ENCODE measurements at places on chromosomes 11 and 22.
A peak's percentile ranks its signal among the peaks of the same experiment; 100 is the strongest.

GRCh38 chr22:49903322-49904039, 14.8 kb downstream of the ALG12 start:
- DNase-seq, result no peak

GRCh38 chr11:11805228-11805627, 36.5 kb upstream of the USP47 start:
- DNase-seq, result no peak

DNA sequence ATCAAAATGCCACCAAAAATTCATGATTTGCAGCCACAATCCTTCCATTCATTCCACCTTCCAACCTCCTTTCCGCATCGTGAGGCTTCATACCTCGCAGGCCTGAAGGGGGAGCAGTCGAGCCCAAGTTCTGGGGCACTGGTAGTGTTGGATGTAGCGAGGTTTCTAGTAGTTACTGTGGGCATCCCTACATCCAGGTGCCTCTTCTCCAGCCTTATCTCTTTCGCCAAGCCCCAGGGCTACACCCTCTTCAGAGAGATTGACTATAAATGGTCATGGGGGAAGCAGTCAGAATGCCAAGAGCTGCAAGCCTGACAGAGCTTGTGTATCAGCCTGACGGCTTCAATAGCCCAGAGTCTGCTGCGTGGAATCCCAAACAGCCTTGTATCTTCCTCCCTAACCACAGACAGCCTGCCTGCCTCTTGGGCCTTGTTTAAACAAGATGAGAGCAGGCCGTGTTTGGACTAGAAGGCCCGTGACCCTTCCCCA, 28.9 kb downstream of the CLMP start:
- DNase-seq, result no peak

DNA sequence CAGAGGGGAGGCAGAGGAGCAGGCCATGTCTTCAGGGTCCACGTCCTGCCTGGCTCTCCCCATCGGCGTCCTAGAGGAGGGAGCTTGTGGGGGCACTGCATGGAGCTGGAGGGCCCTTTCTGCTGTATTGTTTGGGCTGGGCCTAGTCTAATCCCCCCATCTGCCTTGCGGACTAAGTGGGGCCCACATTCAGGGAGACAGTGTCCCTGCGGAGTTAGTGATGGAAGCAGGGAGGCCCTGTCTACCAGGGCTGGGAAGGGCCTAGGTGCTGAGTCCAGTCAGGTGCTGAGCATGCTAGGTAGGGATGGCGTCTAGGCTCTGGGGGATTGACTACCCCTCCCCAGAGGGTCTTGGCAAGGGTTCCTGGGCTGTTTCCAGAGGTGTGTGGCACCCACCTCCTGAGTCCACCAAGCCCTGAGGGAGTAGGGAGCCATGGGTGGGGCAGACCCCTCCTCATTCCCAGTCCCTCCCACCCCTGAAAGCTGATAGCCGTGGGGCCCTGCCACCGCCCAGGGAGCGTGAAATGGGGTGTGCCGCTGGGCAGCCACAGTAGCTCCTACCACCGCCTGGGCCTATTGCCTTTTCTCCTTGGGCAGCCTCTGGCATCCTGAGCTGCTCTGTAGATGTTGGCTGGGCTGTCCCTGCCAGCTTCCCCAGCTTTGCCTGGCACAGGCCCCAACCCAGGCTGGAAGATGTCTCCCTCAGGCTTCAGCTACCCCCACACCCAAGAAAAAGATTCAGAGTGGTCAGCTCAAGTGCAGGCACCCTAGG, 1.9 kb upstream of the POLD4 start:
- no peak for DNase-seq

- DNase-seq, result no peak
Measured at GRCh38 chr11:46049325-46049897, 71.8 kb downstream of the PHF21A start.

DNA sequence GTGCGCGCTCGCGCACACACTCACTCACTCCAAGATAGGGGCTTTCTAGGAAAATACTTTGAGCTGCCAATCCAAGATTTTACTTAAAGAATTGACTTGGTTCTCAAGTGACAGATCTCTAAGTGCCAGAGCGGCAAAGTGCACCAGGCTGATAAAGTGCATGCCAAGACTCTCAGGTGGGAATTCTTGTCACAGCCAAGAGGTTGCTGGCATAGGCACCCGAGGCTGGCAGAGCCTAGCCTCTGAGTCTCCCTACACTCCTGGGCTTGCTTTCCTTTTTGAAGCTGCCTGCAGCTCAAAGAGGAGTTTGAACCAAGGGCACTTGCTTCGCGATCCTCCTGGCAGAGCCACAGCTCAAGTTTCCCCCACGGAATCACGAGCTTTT, 2.5 kb upstream of the ADM start:
- DNase-seq, result no peak

DNA sequence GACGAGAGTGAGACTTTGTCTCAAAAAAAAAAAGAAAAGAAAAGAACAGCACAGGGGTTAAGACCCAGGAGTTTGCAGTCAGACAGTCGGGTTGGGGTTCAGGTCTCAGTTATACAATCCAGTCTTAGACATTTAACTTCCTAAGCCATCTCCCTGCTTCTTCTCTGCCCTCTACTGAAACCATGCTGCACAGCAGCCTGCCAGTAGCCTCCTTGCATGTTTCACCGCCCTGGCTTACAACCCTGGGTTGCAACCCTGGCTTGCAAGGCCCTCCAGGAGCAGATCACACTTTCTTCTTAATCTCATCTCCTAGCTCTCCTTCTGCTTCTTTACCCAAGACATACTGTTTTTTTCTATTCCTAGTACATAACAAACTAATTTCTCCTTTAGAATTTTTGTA, 5.9 kb upstream of the B3GAT3 start:
- DNase-seq, result no peak

DNA sequence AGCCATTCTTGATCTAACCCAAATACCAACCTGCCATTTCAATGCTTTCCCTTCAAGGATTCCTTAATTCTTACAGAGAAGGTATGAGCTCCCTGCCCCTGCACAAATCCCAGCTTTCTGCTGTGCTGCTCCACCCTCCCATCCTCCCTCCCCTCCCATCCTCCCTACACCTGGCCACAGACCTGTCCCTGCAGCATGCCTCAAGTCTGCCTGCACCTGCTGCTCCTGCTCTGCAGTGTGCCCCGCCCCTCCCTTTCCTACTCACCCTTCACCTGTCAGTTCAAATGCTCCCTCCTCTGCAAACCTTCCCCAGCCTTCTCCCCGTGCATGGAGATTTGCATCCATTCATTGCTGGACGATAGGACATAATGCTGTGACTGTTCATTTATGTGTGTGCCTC, 139.9 kb upstream of the NARS2 start:
- DNase-seq, result no peak

GRCh38 chr11:92692826-92693546, 276.5 kb upstream of the MTNR1B start:
- no peak for DNase-seq

- DNase-seq, result no peak
Measured at GRCh38 chr11:76859708-76860227, 950 bp upstream of the ACER3 start.

- DNase-seq, result no peak
Measured at GRCh38 chr11:124041254-124041653, at the start of gene OR10G7. TSS of gene OR10G7 (minus strand) at chr11:124041325. CDS start at chr11:124039001, 2,324 bp downstream.

DNA sequence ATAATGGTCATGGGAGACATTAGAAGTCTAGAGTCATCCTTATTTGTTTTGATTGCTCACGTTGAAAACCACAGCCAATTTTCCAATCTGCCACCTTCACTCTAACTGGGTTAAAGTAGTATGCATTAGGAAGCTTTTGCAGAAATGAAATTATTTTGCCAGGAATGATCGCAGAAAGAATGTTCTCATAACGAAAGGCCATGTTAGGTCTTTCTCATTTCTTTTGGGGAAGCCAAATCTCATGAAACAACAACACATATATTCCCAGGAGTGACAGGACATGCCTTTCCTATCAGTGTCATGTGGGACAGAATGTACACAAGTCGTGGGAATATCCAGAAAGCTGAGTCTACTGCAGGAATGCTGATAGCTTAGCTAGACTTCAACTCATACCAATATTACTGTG, 386.3 kb downstream of the AASDHPPT start:
- no peak for DNase-seq

GRCh38 chr11:99773646-99774045, 752.9 kb downstream of the CNTN5 start:
- no peak for DNase-seq

DNA sequence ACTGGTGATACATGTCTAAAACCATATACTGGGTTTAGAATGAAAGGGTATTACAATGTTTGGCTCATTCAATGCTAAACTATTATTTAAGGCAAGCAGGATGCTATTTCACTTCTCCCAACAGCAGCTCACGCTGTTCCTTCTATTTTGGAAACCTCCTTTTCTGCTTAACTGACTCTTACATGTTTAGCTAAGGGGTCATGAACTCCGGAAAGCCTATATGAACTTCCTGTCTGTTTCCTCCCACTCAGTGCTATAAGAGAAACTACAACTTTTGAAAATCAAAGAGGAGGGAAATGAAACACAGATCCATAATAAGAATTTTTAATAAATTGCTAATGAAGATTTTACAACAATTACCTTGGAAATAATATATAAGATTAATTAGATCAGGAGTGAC, 30.9 kb downstream of the SLC36A4 start:
- DNase-seq, result no peak

- DNase-seq, result no peak
Measured at GRCh38 chr22:38068641-38069371, 11.6 kb downstream of the PICK1 start.

- DNase-seq, result no peak
Measured at GRCh38 chr11:34182425-34182824, 77.0 kb downstream of the NAT10 start.

- DNase-seq, result no peak
Measured at GRCh38 chr11:99505316-99505715, 484.6 kb downstream of the CNTN5 start.

DNA sequence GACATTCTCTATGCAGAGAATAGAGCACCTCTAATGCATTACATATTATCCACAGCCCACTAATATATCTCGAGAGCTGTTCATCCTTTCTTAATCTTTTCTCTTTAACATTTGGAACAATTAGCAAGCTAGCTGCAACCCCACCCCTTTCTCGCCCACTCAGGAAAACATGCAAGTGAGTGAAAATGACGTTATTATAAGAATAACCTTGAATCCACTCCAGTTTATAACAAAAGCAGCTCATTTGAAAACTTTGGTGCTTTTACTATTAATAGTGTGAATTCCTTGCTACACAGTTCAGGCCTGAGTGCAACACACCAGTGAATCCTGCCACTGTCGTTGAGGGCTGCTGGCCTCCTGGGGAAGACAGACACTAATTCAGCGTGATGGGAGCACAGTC, 63.3 kb upstream of the BMAL1 start:
- no peak for DNase-seq

DNA sequence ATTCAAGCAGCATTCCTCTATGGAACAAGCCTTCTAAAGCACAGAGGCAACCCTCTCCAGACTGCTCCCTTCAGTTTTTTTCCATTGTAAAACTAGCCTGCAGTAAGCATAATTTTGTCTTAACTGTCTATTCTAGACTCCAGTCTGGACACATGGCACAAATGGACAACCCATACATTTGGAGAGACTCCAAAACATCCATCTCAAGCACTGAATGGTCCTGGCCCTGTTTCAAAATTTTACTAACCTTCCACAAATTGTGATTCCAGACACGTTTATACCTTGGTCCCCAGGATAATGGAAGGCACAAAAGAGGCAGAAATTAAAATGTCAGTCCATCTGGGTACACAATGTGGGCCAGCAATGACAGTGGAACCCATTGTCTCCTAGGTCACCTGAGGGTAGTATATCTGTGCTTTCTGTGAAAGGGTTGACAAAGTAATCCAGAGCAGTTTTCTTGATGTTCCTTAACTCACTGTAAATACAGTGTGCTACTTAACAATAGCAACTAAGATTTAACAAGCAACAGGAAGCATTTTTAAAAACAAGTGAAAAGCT, 16.2 kb upstream of the SESN3 start:
- DNase-seq, result no peak

DNA sequence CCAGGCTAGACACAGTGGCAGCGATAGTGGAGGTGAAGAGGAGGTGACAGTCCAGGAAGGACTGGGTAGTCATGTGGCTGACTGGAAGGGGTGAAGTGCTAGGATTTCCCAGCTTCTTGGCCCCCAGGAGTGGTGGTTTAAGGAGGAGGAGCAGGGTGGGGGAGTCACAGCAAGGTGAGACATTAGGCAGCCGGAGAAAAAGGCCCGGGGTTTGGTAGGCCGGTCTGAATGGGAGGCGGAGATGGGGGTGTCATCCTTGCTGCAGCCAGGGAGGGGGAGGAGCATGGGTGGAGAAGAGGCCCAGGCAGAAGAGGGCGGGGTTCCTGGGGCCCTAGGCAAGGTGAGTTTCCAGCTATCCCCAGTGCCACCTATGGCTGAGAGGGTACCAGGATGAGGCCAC, 6.1 kb downstream of the SIPA1 start:
- DNase-seq, result no peak

DNA sequence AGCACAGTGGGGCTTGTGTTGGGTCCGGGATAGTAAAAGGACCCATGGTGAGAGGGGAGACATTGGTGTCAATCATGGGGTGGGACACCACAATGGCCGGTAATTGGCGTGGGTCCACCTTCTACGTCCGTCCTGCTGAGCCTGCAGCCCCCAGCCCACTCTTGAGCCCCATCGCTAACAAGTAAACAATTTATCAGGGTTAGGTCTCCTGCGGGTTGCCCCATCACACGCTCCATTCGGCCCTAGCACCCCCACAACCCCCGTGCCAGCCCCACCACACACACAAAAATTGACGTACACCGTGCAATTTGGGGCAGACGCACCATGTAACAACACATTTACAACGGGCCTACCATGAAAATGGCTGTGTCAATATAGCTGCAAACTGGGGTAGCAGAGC, 86.5 kb upstream of the HTATIP2 start:
- DNase-seq, result no peak

DNA sequence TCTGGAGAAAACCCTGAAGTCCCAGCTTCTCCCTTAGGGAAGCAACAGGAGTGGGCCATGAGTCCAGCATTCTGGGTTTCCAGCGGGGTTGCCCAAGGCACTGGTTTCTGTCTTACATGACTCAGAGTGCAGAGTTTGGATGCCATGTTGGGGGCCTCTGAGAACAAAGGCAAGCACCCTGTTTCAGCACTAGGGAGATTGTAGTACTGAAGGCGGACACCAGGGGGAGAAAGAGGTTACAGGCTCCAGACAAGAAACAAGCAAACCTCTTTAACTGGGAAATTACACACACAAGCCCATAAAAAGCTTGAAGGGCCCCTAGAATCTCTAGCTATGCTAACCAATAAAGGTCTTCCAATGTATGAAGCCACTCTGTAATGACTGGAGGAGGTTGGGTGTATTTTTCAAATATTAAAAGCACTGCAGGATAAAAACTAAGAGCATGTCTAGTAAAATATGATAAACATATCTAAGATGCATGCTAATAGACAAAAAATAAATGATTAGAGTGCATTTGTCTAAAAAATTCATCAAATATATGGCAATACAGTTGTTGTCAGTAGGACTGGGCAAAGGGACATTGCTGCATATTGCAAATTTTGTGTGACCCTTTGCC, 7.1 kb downstream of the MS4A6E start:
- peak; percentile 44 for DNase-seq

- DNase-seq, result no peak
Measured at GRCh38 chr11:32026766-32027165, 64.1 kb upstream of the RCN1 start.

- no peak for DNase-seq
Measured at GRCh38 chr11:95349345-95349942, 118.4 kb upstream of the SESN3 start.

GRCh38 chr11:35177370-35177769, 38.4 kb downstream of the CD44 start:
- DNase-seq, result no peak
